Upper lobe of right lung (tissue), 1 donor: ENCODE measurements at places on chromosomes 7 and 10.
A peak's percentile ranks its signal among the peaks of the same experiment; 100 is the strongest.

DNA sequence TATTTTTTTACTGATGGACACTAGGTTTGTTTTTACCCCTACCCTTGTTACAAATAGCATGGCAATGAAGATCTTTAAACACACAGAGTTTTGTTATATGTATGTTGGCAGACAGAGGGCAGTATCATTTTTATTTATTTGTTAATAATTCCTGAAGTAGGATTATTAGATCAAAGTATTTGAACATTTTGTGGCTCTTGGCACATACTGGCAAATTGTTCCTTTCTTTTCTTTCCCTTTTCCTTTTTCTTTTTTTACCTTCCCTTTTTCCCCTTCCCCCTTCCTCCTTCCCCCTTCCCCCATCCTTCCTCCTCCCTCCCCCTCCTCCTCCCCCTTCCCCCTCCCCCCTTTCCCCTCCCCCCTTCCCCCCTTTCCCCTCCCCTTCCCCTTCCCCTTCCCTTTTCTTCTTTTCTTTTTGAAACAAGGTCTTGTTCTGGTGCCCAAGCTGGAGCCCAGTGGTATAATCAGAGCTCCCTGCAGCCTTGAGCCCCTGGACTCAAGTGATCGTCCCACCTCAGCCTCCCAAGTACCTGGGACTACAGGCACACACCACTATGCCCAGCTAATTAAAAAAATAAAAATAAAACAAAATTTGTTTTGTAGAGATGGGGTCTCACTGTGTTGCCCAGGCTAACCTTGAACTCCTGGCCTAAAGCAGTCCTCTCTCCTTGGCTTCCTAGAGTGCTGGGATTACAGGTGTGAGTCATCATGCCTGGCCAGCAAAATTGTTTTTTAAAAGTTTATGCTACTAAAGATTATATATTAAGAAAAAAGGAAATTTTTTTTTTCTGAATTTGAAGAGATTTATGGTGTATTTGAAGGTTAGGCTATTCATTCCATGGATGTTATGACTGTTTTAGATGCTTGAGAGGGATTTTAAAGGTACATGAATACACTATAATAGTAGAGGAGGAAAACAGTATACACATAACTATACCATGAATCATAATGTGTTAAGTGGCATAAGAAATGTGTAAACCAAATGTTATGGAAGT is 39.3 kb downstream of the SEPTIN7 start:
- no peak for DNase-seq

DNA sequence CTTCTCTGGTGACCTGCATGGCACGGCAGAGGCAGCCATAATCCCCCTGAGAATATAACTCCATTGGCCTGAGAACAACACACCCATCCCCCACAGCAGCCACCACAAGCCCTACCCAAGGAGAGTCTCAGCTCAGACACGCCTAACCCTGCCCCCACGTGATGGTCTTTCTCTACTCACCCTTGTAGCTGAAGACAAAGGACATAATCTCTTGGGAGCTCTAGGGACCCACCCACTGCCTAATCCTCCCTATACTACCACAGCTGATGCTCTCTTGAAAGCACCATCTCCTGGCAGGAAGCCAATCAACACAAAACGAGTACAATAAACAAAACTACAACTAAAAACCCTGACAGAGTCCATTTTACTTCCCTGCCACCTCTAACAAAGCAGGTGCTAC is 30.7 kb upstream of the HPSE2 start:
- DNase-seq, result no peak

DNA sequence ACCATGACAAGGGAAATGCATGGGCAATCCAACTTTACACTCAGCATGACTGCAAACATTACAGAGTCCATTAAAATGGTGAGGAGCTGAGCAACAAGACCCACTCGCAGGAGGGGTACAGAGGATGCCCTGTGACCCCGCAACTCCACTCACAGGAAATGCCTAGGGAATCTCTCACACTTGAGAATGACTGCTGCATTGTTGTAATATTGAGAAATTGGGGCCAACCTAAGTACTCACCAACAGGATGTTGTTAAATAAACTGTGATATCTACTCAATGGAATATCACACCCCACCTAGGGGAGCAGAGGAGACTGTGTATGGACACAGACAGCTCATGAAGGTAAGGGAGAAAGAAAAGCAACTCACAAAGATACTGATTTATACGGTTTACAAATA is 53.4 kb upstream of the CAMK2B start:
- DNase-seq, result no peak

- no peak for DNase-seq
Measured at GRCh38 chr10:29482591-29483431, 152.0 kb downstream of the SVIL start.

- peak; percentile 69 for DNase-seq
Measured at GRCh38 chr7:30594048-30594539, 584 bp upstream of the GARS1 start.

DNA sequence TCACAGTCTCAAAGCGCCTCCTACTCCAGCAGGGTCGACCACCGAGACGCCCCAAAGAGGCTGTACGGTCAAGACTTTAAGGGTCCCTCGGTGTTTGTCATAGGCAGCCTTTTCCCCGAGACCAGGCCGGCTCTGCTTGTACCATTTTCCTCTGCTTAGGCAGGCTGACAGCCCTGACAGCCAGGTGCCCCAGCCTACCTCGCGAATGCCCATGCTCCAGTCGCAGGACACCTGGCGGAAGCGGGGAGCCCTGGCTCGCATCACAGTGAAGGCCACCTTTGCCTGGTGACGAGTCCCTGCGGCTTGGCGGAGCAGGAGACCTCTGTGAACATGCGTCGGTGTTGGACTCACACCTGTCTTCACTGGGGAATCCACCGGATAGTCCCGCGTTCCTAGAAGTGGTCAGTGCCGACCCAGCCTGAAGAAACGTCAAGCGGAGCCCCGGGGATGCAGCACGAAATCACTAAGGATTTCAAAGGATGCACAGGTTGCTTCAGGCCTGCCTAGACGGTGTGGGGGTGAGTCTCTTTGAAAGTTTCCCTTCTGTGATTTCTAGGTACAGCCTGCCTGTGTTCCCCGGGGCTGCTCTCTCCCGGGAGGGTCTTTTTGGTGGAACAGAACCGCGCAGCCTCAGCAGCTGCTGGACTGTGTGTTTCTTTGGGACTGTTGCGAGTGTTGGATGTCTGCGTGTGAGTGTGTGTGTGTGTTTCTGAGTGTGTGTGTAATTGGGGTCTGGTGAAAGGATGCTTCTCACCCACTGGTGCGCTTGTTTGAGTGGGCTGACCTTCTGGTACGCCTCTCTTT is 30.5 kb upstream of the ZNF273 start:
- DNase-seq, result peak; percentile 50

DNA sequence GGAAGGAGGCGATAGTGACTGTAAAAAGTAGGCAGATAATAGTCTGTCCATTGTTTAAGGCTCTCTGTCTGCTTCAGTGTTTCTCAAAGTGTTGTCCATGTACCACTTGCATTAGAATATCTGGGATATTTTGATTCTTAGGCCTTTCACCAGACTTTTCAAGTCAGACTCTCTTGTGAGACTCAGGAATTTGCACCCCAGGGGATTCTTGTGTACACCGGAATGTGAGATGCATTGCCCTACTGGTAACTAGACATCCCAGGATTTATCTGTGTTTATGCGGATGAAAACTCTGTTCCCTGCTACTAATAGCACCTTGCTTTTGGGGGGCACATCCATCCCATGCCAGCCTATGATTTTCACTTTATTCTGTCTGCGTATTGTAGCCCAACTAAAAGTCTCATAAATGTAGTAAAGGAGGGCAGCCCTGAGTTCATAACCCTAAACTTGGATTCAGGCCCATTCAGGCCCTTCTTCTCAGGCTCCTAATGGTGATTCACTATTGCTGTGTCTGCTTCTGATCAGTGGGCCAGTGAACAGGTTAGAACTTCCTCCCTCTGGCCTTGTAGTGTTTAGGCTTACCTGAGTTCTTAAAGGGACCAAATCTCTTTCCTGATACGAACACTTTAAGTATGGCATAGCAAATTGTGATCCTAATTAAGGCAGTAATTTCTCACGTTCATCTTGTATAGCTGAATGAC is 71.8 kb upstream of the RPA3 start:
- DNase-seq, result no peak

DNA sequence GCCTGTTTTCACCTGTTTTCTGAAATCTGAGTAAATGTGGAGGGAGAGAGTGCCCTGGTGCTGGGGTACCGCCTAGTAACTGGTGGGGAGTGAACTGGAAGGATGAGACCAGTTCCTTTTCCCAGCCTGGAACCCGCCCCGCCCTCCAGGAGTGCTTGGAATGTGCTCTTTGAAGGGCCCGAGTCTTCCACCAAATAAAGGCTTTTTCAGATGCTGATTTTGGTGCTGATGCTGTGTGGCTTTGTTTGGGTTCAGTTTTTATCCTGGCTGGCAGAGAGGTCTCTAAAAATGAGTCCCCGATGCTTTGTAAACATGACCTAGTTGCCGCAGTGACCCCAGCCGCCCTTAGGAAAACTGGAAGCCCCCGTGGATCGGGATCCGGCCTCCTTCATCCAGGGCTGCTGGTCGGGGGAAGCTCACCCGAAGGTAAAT is 25.9 kb downstream of the FOXK1 start:
- no peak for DNase-seq

DNA sequence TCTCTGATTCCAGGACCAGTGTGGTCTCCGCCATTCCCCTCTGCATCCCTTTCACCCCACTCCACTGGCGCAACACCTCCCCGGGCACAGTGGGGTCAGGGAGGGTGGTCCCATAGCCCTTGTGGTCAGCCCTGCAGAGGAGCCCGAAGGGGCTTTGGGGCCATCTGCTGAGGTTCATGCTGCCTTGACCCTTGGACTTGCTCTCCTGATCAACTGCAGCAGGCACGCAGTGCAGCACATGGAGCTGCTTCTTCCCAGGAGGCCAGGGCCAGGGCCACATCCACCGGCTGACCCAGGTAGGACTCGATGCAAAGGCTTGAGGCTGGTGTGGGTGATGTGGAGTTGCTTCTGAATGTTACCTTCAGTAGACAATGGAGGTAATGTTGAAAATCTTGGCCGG is 35.1 kb downstream of the PDIA4 start:
- no peak for DNase-seq

- DNase-seq, result no peak
Measured at GRCh38 chr10:95499482-95499989, 61.6 kb downstream of the SORBS1 start.

DNA sequence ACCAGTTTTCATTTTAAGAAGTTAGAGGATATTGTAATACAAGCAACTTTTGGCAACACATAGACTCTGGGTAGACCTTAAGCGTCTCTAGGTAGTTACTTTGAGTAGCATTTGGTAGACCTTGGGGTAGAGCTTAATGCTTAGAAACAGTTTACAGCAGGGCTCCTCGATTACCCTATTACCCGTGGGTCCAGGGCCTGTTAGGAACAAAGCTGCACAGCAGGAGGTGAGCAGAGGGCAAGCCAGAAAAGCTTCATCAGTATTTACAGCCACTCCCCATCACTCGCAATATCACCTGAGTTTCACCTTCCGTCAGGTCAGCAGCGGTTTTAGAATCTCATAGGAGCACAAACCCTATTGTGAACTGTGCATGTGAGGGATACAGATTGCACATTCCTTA is 173.5 kb downstream of the TSPAN12 start:
- DNase-seq, result no peak
